Left ventricle myocardium inferior (tissue), 1 donor: ENCODE measurements at places on chromosomes 3 and 15. TPM values are rescaled to one million over a fixed set of nuclear protein-coding genes. Genes with fewer than 3 reads are reported as not detected.

- DNase-seq: no peak
These were observed 8.7 kb downstream of the GPR160 start for GRCh38 chr3:170046269-170047132.

DNA sequence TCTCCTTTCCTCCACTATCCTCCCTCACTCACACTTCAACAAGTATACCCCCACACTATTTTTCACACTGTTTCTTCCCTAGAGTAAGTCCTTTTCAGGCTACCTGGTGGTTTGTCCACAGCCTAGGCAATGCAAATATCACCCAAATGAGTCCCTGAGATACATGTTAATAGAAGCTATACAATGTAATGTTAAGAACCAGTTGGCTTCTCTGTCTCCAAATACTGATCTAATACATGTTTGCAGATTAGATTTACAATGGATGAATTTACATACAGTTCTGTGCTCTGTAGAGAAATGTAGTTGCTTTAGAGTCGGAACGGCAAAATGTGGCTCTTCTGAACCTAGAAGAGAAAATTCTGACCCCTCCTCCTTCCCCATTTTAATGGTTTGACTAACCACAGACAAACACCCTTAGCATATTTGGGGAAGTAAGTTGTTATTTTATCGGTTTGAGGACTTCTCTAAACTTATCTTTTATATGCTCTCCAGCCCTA, 63.6 kb upstream of the MBNL1 start:
- no peak for DNase-seq

DNA sequence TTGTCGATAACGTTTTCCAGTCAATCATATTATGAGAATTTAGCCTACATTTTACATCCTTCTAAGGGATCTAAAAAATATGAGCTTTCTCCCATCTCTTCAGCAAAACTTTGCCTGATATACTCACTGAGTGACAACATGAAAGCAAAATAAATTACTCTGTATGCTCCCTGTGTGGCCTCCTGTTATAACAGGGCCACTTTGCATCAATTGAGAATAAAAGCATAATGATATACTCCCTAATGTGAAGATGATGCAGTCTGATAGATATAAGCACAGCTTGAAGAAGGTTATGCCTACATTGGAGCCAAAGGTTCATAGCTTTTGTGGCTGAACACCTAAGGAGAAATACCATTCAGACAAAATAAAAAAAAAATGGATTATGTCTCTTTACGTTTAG, 561.3 kb upstream of the ZNF717 start:
- no peak for DNase-seq

- DNase-seq: no peak
These were observed 159.7 kb downstream of the RSL24D1 start for GRCh38 chr15:55037071-55037470.

GRCh38 chr3:98980915-98981596, 79.6 kb upstream of the DCBLD2 start:
- DNase-seq: no peak

DNA sequence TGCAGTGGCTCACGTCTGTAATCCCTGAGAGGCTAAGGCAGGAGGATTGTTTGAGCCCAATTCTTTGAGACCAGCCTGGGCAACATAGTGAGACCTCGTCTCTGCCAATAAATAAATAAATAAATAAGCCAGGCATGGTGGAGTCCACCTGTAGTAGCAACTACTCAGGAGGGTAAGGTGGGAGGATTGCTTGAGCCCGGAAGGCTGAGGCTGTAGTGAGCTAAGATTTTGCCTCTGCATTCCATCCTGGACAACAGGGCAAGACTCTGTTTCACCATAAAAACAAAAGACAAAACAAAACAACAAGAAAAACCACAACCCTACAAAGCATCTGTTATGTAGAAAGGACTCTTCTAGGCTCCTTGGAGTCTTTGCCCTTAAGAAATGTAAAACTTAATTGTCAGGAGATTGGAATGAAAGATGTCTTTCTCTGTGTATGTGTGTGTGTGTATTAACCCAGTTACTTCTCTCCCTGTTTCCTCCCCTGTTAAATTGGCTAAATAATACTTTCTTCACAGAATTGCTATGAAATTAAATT, 9.5 kb downstream of the NECTIN3 start:
- DNase-seq: no peak

C3orf49 gene
- total RNA-seq: not detected

WDR93 gene
- total RNA-seq: not detected
